ENCODE measurements at places on chromosomes 12 and 14.

- DNase-seq, result no peak
Observed at GRCh38 chr12:45216230-45216982, 511 bp downstream of the ANO6 start.

- DNase-seq, result no peak
Observed at GRCh38 chr14:24390701-24391468, 7.9 kb upstream of the NYNRIN start.

DNA sequence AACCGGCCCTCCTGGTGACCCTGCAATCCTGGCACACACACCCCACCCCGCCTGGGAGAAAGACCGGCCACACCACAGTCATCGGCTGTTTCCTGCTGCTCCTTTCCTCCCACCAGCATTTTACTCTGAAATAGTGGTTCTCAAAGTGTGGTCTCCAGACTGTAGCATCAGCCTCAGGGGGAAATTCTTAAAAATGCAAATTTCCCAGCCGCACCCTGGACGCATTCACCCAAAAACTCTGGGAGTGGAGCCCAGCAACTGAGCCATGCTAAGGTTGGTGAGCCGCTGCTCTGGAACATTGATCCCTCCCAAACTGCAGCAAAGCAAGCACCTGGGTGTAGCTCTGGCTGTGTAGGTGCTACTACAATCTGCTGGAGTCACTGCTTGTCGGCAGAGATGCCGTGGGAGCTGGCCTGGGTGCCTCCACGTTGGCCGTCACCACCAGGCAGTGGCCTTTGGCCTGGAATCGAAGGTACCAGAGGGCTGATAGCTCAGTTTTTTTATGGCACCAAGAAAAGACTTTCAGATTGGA lies 38.4 kb upstream of the BCL2L14 start:
- DNase-seq, result no peak

GRCh38 chr12:48615681-48616080 lies 45.8 kb upstream of the LALBA start:
- no peak for DNase-seq

GRCh38 chr14:90815822-90816662 lies at the start of gene TTC7B:
Gene TTC7B, minus strand, starts transcription at chr14:90816430. Its CDS starts 135 bp downstream, at chr14:90816295.
- no peak for DNase-seq

DNA sequence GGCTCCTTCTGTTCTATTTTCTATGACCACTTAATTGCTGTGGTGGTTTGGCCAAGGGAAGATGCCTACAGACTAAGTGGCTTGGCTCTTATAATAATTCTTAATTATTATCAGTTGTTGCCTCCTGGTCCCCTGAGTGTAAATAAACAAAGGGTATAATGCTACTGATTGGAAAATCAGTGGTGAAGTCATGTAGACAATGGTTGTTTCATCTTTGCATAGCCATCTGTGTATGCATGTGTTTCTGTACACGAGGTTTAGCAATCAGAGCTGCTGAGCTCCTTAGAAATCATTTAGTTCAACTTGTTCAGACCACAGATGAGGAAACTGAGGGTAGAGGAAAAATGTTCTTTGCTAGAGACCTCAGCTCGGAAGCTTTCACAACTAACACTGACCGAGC lies 152.2 kb downstream of the STXBP6 start:
- no peak for DNase-seq

GRCh38 chr14:57089901-57090300 lies 178.8 kb downstream of the EXOC5 start:
- no peak for DNase-seq

DNA sequence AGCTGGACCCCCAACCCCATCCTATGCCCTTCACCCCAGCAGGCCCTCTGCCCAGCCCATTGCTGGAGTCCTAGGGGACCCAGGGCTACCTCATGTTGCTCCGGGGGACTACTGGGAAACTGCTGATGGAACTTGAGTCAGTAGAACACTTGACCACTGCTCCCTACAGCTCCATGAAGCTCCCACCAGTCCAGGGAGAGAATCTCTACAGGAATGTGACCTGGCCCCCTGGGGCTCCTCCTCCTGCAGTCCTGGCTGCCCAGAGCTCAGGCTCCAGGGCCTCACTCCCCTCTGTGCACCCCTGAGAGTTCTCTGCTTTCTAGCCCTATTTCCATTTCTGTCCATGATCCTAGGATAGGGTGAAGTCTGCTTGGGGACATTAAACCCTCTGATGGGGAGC lies 10.8 kb upstream of the AQP2 start:
- DNase-seq, result no peak

GRCh38 chr14:99812892-99813291 lies 19.7 kb downstream of the EML1 start:
- DNase-seq, result no peak

- DNase-seq, result no peak
Observed at GRCh38 chr12:112146123-112146522, 20.8 kb downstream of the TRAFD1 start.

- DNase-seq, result no peak
Observed at GRCh38 chr12:89787763-89788162, 79.1 kb upstream of the ATP2B1 start.

DNA sequence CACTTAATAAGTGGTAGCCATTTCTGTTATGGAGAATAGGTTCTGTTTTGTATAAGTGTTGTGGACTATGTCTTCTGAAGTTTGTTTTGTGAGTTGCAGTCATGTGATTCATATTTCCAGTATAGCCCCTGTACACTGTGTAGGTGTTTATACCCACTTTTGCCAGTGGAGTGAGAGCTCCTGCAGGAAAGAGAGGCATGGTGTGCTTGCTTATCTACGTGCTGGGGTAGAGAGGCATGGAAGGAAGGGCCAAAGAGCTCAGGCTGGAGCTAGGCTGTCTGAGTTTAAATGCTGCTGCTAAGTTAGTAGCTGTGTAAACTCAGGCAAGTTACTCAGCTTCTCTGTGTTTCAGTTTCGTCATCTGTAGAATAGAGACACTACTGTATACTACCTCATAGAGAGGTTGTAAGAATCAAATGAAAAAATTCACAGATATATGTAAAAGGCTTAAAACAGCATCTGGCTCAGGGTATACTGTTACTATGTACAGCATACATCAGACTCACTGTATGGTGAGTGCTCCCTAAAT lies 88.2 kb upstream of the SLC38A2 start:
- no peak for DNase-seq

GRCh38 chr12:109716512-109717389 lies 3.1 kb downstream of the FAM222A start:
- DNase-seq, result no peak

GRCh38 chr12:53603804-53604203 lies 22.4 kb downstream of the ATF7 start:
- DNase-seq, result no peak

- no peak for DNase-seq
Observed at GRCh38 chr12:93247313-93247991, 130.3 kb upstream of the NUDT4 start.

DNA sequence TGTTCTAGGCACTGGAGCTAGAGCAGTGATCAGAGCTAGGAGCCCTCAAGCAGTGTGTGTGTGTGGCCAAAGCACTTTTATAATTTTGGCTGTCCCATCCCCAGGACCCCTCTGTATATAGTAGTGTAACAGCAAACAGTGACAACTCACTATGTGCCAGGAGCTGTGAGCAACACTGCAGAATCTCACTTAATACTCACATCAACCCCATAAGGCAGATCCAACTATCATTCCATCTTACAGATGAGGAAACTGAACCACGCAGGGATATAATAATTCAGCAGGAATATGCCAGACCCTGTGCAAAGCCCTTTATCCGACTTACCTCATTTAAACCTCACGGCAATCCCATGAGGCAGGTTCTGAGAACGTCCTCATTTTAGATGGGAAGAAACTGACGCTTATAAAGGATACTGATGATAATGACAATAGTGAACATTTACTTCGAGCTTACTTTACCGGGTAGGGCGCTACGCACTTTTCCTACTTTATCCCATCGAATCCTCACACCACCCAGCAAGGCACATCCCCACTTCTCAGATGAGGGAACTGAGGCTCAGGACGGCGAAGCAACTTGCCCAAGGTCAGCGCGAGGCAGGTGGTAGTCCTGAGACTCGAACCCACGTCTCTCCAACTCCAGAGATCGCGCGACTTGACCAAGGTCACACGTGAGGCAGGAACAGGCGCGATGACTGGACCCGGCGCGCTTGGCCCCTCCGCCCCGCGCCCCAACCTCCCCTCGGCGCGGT lies 687 bp downstream of the RAB35 start:
- DNase-seq, result no peak

- DNase-seq, result no peak
Observed at GRCh38 chr14:92564344-92565039, 50.9 kb downstream of the RIN3 start.

DNA sequence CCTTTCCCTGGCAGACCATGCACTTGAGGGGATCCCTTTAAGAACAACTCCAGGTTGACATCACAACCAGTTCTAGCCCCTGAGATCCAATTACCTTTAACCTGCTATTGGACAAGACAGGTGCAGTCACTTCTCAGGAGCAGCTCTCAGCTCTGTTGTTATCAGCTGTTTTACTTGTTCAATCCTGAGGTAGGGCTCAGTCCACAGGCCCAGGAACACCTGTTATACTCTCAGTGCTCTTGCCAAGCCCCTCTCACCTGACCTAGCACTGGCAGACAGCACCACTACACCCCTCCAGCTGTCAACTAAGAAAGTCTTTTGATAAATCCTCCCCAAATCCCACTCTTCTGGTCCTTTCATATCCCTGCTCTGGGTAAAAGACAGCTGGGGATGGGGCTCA lies 163.9 kb upstream of the TMTC2 start:
- no peak for DNase-seq

GRCh38 chr12:47888153-47888819 lies 16.5 kb downstream of the VDR start:
- no peak for DNase-seq

DNA sequence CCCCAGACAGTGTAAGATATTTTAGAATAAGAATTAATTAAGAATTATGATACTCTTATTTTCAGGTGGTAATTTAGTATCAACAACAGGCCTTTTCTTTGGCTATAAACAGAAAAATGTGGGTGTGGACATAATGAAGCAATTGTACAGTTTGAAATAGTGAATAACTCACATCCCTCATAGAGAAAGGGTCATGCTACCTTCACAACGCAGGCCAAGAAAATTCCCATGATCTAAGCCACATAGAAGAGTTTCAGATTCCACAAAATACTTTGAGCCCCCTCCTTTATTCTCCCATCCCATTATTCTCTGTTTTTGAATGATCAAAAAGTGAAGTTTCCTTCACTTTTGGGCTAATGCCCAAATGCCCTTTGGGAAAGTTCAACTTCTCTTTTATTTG lies 23.5 kb upstream of the DHRS7 start:
- DNase-seq, result no peak

DNA sequence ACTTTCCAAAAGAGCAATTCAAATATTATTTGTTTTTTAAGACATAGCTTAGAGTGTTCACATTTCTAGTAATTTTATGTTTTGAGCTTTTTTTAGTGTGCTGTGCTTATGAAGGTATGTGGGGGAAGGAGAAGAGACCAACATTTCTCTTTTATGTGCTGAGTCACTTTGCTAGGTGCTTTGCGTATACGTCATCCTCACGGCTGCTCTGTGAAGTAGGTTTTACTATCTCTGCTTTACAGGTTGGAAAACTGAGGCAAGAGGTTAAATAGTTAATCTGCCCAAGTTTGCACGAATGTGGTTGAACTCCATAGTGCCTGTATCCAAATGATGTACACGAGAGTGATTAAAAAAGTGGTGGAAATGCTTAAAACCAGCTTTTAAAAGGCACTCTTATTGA lies 75.9 kb downstream of the AEBP2 start:
- no peak for DNase-seq

GRCh38 chr14:67371247-67372148 lies 11.4 kb downstream of the EIF2S1 start:
- DNase-seq, result no peak

DNA sequence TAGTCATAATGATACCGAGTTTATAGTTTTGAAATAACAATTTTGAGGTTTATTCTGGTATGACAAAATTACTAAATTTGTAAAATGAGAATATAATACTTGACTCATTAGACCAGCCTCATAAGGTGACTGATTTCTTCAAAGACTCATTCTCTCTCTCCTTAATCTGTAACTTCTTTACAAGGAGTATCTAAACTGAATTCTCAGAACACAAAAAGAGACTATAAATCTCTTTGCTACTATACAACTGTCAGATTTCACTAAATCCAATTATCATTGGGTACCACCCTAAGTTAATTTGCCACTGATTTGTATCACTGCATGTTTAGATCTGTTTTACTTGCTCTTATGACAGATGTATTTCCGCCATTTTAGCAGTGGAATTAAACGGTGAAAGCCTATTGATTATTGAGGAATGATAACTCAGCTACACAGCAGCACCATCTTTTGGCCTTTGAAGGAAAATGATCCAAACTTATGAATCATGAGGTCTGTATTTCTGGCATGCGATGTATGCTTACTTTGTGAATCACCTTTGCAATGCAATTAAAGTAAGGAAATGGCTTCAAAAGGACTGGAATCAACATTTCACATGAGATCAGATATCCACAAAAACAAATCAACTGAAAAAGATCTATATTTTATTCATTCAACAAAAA lies 161.2 kb downstream of the RERGL start:
- DNase-seq, result no peak

GRCh38 chr14:59199614-59200013 lies 11.1 kb downstream of the DAAM1 start:
- no peak for DNase-seq

DNA sequence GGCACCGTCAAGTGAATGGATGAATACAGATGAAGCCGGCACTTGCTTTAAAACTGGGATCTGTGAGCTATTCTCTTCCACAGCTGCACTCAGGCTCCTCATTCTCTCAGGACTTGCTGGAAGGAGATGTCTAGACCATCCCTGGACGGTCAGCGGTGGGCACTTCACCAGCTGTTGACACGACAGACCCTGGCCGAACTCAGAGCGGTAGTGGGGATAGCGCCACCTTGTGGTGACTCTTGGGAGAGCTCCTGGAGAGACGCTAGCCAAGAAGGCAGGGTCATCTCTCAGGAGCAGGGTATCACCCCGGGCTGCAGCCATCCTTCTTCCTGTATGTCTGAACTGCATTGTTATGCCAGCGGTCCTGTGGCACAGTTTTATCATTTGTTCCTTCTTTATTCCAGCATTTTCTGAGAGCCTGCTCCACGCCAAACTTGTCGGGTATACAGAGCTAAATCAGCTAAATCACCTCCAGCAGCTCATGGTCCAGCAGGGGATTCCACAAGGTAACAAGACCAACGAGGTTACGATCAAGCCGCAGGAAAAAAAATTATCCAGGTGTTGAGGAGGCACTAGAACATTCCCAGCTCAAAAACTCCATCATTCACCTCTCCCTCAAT lies 10.0 kb downstream of the WNT1 start:
- no peak for DNase-seq
